Stimulated activated CD4-positive, alpha-beta T cell treated with anti-CD3 and anti-CD28 coated beads, Interleukin-4, amount 100 ng/mL, for 48 hours (primary cell): ENCODE measurements at places on chromosomes 5 and 9.

DNA sequence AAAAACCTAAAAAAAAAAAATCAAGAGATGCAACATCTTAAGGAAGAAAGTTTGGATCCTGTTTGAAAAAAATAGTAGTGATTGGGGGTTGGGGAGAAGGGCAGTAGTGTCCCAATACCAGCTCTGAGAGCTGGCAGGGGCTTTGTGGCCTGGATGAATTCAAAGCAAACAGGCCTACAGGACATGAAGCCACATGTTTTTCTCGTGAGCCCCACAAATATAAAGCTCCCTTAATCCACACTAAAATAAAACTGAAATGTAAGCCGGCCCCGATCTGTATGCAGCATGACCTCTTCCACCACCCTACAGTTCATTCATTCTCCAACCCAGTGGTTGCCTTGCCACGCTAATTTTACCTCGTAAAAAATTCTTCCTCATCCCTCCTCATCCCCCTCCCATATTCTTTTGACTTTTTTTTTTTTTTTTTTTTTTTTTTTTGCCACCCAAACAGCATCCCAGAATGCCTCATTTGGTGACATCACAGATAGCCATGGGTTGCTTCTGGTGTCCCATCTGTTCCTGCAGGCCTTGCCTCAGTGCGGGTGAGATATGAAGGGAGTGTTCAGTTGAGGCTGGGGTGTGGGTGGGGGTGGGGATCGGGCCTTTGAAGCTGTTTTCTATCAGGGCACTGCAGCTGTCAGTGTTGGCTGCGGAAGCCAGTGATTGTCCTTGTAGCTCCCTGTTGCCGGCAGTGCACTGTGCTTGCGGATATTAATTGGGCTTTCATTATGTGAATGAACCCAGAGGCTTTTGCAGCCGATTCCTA is 81.6 kb upstream of the NFIB start:
- DNase-seq = no peak

DNA sequence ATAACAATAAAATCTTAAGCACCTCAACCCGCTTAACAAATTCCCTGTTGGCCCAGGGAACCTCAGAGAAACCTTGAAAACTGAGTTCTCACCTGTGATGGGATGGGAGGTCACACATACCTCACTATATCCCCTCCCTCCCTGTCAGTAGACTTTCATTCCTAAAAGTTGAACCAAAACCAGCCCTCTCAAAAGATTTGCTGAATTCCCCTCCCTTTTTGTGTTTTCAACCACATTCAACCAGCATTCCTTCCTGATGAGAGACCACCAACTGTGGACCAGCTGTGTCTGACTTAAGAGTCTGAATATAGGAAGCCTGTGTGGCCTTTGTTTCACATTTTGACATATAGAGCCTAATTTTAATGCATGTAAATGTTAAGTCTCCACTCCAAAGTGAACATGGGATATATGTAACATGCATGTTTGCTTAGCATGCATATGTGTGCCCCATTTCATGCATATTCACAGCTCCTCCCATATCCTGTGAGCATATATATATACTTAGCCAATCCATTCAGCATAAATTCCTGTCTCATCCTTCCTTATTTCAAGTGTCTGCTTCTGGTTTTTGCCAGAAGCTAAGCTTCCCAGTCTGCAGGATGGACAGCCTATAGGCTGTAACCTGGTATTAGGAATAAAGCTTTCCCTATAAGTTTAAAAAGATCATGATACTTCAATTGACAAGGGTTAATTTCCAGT is 604.6 kb downstream of the PTPRD start:
- DNase-seq = no peak

GRCh38 chr9:127351182-127352166 is 45.5 kb upstream of the SLC2A8 start:
- no peak for DNase-seq

- no peak for DNase-seq
Measured at GRCh38 chr9:37908698-37909186, 4.8 kb upstream of the SLC25A51 start.

DNA sequence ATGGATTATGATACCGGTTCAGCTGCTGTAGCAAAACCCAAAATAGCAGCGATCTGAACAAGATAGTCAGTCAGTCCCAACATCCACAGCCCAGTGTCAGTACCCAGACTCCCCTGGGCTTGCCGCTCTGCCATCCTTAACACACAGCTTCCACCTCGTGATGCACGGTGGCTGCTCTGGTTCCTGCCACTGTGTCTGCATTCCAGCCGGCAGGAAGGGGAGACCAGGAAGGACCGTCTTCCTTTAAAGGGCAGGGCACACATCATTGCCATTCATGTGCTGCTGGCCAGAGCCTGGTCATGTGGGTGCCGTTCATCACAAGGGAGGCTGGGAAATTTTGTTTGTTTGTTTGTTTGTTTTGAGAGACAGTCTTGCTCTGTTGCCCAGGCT is 131.0 kb upstream of the IER5L start:
- DNase-seq = no peak

DNA sequence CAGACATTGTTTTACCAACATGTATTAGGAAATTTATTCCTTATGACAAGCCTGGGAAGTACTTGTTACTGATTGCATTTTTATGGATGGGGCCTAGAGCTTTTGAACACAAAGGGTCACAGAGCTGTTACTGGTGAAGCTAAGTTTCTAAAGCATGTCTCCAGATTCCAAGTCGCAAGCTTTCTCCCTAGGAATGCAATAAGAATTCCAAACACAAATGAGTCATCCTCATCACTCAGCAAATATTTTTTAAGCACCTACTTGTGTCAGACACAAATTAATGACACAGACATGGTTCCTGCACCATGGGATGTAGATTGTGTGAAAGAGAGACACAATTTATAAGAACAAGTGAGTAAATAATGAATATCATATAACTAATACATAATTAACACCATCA is 11.0 kb upstream of the SH3RF2 start:
- no peak for DNase-seq

DNA sequence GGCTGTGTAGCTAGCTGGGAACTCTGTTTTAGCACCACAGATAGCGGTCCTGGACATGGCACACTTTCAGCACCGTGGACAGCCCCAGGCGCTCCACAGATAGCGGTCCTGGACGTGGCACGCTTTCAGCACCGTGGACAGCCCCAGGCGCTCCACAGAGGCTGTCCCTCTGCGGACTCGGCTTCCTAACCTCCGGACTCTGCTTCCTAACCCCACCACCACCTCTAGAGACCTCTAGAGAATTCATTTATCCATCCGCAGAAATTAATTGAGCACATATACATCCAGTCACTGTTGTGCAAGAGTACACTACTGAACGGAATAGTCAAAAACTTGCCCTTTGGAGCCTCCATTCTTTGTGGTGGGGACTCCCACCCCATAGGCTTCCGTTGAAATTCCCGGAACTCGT is 27.4 kb downstream of the UNC5A start:
- DNase-seq = peak; percentile 77

DNA sequence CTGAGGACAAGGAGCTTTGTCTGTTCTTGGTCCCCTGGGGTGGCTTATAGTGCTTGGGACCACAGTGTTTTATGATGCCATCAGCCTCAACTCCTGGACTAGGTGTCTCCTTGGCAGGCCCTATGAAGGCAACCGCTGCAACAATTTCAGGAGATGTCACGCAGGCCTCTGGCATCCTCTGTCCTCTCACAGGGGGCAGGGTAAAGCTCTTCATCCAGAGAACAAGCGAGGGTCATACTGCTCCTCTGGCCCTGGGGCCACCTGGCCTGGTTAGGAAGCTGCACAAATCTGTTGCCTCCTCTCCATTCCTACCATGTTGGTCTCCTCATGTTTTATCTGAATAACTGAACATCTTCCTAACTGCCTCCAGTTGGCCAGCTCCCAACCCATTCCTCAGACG is 148.9 kb upstream of the SPEF2 start:
- DNase-seq = no peak

DNA sequence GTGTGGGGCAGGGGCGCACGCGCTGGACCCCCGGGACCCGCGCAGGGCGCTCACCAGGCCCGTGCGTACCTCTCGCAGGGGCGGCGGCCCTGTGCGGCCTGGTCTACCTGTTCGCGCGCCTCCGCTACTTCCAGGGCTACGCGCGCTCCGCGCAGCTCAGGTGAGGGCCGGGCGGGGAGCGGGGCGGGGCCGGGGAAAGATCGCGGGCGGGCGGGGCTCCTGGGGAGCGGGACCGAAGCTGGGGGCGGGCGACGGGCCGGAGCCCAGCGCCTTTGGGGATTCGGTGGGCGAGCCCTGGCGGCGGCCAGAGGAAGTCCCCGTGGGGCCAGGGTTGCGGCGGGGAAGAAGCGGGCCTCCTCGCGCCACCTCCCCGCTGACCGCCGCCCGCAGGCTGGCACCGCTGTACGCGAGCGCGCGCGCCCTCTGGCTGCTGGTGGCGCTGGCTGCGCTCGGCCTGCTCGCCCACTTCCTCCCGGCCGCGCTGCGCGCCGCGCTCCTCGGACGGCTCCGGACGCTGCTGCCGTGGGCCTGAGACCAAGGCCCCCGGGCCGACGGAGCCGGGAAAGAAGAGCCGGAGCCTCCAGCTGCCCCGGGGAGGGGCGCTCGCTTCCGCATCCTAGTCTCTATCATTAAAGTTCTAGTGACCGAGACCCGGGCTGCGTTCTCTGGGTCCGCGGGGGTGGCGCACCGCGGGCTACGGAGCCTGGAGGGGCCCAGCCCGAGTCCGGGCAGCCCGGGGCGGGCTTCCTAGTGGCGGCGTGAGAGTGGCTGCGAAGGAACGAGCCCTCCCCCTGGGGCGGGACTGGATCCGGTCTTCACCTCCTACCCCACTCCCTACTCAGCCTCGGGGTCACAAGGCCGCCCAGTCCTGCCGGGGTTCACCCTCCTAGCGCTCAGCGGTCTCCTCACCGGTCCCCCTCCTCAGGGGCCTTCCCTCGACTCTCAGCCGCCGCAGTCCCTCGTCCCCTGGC is 2.4 kb downstream of the LTC4S start:
- no peak for DNase-seq

DNA sequence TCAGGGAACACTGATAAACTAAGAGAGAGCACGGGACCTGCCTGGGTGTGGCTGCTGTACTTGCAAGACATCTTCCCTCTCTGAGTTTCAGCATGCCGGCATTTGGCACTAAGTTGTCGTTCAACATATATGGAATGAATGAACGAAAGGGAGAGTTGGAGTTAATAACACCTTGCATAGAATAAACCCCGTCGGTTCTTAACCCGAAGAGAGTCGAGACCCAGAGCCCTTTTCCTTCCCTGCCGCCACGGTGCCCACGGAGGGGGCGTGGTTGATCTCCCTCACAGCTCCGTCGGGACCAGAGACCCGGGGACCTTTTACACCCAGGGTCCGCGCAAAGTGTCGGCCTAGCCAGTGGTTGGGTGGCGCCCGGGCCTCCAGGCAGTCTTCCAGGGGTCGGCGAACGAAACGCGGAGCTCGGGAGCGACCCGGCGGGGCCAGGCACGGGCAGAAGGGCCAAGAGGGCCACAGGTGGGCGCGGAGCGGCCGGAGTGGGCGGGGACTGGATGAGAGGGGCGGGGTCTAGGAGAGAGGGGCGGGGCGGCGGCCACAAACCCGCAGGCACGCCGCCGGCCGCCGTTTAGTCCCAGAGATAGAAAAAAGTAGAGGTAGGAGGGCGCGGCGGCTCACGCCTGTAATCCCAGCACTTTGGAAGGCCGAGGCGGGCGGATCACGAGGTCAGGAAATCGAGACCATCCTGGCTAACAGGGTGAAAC is 735 bp upstream of the RPL26L1 start:
- peak; percentile 61 for DNase-seq

GRCh38 chr9:83219154-83219923 is 156.4 kb upstream of the RASEF start:
- DNase-seq = peak; percentile 2

DNA sequence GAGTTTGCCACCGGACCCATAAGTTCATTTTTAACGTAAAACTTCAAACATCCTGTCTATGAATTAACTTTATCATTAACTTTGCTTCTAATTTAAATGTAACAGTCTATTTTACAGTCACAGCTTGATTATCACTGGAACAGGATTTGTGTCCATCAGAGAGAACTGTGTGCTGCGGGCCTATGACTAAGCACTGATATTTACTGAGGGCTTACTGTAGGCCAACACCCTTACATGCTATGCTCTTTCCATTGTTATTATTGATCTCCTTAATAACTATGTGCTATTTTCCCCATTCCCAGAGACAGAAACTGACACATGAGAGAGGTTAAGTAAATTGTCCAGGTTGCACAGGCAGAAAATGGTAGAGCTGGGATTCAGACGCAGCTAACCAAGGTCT is 24.0 kb upstream of the GPR151 start:
- DNase-seq = no peak

- DNase-seq = no peak
Measured at GRCh38 chr9:108582726-108583125, 273.1 kb downstream of the ACTL7B start.

GRCh38 chr5:16791904-16792597 is 144.0 kb downstream of the MYO10 start:
- DNase-seq = no peak

GRCh38 chr9:93090091-93090655 is 5.8 kb upstream of the CARD19 start:
- no peak for DNase-seq

GRCh38 chr5:80707645-80708044 is 52.9 kb upstream of the DHFR start:
- DNase-seq = no peak

DNA sequence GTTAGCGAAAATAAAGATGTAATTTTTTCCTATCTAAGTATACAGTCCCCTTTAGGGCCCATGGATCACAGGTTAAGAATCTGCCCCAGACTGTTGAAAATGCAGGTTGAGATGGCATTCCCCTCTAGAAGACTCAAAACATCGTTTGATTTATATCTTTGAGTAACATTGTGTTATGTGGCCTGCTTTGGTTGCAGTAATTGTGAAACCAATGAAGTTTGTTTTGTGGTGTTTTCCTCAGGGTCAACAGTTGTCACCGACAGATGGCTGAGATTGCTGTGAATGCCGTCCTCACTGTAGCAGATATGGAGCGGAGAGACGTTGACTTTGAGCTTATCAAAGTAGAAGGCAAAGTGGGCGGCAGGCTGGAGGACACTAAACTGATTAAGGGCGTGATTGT is 7.8 kb downstream of the CCT5 start:
- no peak for DNase-seq

- no peak for DNase-seq
Measured at GRCh38 chr5:141182248-141182647, at the start of gene PCDHB16. TSS of gene PCDHB16 (plus strand) at chr5:141182387. CDS start at chr5:141182560, 173 bp downstream.

- DNase-seq = no peak
Measured at GRCh38 chr5:93385655-93386054, 195.4 kb downstream of the NR2F1-AS1 start.

- DNase-seq = no peak
Measured at GRCh38 chr9:78970375-78970774, 601.4 kb upstream of the TLE4 start.

- no peak for DNase-seq
Measured at GRCh38 chr5:57411982-57412381, 70.6 kb downstream of the ACTBL2 start.

GRCh38 chr9:38404314-38404713 is 11.8 kb downstream of the ALDH1B1 start:
- no peak for DNase-seq

DNA sequence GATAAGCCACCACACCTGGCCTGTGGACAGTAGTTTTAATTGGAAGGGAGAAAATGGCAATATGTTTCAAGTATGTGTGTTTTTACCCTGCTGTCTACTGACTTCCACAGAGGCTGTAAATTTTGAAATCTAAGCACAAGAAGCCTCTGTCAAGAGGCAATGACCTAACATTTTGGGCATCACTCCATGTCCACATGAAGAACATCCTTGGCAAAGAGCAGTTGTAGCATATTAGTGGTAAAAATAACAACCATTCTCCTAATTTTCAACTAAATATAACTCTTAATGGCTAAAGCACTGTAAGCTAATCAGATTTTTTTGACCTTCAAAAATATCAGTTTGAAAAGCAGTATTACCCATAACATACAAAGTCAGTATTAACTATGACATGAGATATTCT is 100.3 kb upstream of the APC start:
- no peak for DNase-seq

GRCh38 chr5:80234116-80234948 is 21.5 kb downstream of the SERINC5 start:
- no peak for DNase-seq
